C1 segment of cervical spinal cord (tissue), 14 donors: ENCODE measurements at places on chromosomes 6 and 20.

DNA sequence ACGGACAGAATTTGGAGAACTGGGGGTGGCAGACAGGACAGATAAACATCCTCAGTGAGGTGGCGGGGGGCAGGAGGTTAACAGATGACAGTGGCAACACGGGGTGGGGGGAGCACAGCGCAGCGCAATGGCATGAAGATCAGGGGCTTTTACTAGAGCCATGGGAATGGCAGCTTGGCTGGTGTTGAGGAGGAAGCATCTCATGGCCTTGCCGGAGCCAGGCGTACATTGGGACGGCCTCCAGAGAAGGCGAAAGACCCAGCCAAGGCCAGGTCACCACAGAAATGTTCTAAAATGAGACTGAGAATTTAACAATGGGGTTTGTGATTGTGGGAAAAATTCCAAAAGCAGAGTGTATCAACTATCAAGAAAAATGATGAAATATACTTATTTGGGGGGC lies 173.0 kb downstream of the PRKN start:
- DNase-seq: no peak

DNA sequence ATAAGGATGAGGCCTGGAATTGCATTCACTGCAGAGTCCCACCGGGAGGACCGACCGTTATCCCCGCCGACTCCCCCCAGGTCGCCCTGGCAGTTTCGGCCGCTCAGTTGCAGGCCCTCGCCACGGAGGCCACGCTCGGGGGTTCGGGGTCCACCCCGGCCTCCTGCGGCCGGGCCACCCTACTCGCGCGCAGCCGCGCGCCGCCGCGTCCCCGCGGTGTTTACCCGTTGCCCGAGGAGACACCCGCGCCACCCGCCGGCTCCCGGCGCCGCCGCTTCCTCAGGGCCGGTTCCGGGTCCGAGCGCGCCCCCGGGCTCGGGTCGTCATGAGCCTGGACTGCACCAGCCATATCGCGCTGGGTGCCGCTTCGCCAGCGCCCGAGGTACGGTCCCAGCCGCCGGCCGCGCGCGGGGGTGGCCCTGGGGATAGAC lies at the start of gene CCDC170:
CCDC170 (plus strand) TSS at position 214 of the 431 bp plus-strand sequence; CDS start at position 326, 112 bp downstream.
- DNase-seq: no peak

DNA sequence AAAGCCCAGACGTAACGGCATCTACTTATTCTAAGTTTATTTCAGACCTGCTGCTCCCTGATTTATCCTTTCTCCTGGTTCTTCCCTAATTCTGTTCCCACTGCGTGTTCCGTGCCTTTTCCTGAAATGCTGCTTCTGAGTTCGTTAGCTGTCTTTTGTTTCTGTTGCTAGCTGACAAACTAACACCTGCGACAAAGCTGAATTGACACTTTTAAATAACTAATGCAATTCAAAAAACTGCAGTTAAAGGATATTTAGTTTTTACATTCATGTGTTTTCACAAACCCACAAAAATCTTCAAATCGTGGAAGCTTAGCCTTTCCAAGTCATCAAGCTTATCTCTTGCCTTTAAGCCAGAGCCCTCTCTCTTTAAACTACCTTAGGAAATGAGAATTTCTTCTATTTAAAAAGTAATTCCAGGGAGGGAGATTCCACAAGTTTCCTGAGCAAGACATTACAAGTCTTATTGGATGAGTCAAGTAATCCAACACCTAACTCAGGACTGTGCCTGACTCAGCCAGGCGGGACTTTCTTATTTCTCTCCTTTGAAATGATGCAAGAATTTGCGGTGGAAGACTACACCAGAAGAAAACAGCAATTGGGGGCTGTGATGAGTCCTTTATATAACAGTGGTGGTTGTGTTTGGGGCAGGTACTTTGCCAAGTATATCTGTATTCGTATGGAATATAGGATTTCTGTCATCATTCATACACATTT lies 6.3 kb downstream of the ADTRP start:
- no peak for DNase-seq

DNA sequence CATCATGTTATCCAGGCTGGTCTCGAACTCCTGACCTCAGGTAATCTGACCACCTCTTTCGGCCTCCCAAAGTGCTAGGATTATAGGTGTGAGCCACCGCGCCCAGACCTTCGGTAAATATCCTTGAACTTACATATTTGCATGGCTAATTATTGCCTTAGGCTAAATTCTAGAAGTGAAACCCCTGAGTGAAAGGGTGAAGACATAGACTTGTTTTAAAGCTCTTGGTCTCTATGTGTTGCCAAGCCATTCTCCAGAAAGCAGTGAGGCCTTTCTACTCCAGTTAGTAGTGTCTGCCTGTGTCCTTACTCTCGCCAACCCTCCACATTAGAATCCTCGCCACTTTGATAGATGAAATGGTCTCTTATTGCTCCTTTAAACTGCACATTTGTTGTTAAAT lies 2.6 kb upstream of the NOTCH4 start:
- no peak for DNase-seq

- no peak for DNase-seq
Observed at GRCh38 chr6:118288355-118289124, 259.6 kb upstream of the PLN start.

GRCh38 chr6:28542440-28543296 lies 17.0 kb downstream of the GPX5 start:
- no peak for DNase-seq

DNA sequence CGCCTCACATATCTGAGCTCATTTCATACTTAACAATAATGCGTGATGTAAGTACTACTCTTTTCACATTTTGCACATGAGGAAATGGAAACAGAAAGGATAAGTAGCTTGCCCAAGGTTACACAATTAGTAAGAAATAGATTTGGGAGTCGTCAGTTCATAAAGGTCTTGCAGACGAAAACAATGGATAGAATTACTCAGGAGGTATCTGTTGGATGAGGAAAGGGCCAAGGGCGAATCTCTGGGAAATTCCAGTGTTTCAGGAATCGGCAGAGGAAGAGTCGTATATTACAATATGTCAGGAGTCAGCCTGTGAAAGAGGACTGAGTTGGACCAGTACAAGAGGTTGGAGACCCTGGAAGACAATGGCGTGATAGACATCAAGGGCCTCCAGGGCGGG lies 12.8 kb upstream of the EDN1 start:
- no peak for DNase-seq

DNA sequence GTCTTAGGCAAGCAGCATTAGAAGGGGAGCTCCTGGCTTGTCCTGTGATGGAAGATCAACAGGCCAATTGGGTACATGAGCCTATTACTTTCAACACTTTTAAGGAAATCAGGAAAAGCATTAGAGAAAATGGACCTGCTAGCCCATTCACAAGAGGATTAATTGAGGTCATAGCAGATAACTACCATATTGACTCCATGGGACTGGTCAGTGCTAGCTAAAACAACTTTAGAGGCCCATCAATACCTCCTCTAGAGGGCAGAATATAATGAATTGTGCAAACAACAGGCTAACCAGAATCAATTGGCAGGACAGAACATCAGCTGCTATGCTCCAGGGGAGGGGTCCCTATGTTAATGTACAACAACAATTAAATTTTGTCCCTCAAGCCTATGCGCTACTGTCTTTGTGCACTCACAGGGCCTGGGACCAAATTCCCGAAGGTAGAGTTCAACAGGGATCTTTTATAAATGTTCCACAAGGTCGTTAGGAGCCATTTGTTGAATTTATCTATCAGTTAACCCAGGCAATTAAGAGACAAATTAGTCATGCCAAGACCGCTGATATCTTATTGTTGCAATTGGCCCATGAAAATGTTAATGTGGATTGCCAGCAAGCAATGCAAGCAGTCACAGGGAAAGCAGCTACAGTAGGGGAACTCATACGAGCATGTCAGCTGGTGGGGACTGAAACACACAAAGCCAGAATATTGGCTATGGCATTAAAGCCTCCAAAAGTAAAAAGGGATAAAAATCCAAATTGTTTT lies 106.6 kb upstream of the BTN3A2 start:
- no peak for DNase-seq

GRCh38 chr20:48600470-48600945 lies 227.3 kb downstream of the PREX1 start:
- DNase-seq: no peak
